ENCODE measurements at places on chromosomes 16 and 17. TPM values are rescaled to one million over a fixed set of nuclear protein-coding genes. Genes with fewer than 3 reads are reported as not detected.

Gene CMTM2
- not detected for total RNA-seq

GRCh38 chr16:52543654-52544053 is 3.3 kb downstream of the TOX3 start:
- no peak for DNase-seq

DNA sequence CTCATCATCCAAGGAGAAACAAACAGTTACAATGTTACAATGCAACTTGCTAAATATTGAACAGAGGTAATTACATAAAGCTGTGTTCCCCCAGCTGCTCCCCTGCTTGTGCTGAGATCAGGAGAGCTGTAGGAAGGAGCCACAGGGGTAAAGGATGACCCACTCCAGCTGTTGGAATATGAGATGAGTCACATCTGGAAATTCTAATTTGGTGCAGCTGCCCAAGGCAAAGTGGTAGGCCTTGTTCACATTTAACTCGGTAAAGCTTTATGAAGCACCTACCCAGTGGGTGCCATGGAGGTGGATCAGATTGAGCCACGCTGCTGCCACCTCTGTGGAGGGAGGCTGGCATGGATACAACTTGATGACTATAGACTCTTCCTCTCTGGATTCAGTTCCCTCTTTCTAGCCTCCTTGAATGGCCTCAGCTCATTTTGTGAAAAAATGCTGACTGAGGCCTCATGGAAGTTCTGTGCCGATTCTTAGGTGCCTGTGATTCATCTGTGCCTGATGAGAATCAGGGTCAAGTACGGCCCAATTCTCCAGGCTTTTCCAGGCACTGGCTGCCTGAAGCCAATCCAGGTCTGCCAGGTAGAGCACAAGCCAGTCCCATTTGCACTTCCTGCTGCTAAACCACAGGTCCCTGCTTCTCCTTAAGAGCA is 7.4 kb downstream of the ZNF689 start:
- DNase-seq, result no peak

DNA sequence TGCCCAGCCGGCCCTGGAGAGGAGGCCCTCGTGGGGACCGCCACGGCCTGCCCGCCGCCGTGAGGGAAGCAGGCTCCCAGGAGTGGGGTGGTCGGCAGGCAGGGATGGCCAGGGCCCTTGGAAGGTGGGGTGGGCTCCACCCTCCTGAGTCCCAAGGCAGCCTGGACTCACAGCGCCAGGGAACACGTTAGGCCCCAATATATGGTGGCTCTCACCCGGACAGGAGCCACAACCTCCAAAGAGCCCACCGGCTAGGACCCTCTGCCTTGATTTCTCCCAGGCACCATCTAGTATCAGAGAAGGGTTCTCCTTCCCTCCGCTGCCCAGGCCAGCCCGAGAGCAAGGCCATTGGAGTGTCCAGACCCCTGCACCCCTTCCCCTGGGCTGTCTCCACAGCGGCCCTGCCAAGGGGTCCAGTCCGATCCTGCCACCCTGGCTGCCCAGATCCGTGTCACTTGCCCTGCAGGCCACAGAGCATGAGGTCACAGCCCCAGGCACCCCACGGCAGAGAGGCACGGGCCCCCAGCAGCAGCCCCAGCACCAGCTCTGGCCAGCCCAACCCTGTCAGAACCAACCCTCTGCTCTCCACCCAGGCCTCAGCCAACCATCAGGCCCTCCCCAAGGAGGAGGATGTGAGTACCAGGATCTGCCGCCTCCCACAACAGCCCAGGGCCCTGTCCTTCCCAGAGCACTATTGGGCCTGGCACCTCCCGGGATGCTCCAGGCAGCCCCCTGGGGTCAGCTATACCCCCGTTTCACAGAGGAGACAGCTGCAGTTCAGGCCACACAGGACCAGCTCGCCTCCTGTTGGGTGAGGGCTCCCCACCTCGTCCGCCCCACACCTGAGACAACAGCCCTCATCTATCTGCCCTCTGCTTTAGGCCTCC is 1.1 kb upstream of the AXIN1 start:
- DNase-seq, result no peak

Gene PRSS33
- 0.59 TPM for total RNA-seq

Gene CDH11
- total RNA-seq, result 0.64 TPM

GRCh38 chr16:48317614-48318315 is 67.4 kb downstream of the SIAH1 start:
- no peak for DNase-seq

DNA sequence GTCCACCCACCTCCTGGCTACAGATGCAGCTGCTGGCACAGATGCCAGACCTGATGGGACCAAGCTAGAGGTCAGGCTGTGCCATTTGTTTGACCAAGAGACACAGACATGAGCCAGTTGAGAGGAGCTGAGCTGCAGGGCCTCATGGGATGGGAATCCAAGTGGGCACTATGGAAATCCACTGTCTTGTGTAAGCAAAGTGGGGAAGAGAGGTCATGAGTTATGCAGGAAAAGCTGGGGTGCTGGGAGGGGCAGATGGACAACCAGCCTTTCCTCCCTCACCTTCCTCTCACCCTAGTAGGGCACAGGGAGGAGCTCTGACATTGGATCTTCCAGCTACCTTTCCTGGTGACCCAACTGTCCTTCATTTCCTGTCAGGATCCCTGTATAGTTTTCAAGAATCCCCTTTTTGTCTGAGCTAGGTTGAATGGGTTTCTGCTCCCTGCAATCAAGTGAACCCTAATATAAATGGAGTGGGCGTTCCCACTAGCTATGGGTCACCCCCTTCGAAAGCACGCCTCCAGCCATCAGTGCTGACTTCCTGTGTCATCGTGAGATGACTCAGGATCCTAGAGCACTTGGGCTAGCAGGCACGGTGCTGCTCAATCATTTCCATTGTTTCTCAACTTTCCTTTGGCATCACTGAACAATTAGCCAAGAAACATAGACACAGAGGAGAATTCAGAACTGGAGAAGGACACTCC is 13.6 kb downstream of the ATPAF2 start:
- no peak for DNase-seq

Gene NACA2
- not detected for total RNA-seq

GRCh38 chr17:74008196-74008595 is 195.3 kb upstream of the RPL38 start:
- no peak for DNase-seq
